ENCODE measurements at places on chromosomes 13 and 19.

- DNase-seq, result no peak
Observed at GRCh38 chr13:30619731-30620130, 2.0 kb downstream of the USPL1 start.

DNA sequence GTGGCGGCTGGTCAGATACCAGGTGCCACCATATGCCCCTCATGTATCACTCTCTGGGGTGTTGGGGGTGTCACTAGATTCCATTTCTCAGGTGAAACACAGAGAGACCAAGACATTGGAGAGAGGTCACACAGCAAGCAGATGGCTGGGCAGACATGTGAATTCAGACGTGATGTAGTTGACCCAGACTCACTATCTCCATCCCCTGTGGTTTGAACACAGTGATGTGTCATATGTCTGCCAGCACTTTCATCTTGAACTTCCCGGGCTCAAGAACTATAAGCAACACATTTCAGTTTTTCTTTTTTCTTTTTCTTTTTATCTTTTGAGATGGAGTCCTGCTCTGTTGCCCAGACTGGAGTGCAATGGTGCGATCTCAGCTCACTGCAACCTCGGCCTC lies 16.1 kb upstream of the UPF1 start:
- no peak for DNase-seq

DNA sequence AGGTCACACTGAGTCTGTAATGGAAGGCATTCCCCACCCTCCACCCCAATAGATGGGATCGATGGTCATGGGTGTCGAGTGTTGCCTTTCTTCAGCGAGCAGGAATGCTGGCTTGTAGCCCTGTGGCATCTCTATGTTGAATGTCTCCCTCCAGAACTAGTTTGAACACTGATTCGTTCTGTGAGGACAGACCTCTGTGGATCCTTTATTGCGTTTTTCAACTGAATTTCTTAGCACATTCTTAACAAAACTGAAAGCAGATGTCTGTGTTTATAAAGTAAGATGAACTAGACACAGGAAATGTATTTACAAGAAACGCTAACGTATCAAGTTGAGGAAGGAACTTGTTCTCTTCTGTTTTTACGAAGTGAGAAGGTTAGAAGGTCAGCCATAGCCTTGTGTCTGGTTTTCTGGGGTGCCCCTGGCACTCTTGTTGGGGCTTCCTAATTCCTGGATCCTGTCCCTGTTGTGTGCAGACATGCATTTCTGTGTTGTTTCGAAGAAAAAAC lies 36.8 kb upstream of the TM9SF2 start:
- no peak for DNase-seq

GRCh38 chr19:48154003-48154402 lies 16.1 kb downstream of the LIG1 start:
- DNase-seq, result no peak

DNA sequence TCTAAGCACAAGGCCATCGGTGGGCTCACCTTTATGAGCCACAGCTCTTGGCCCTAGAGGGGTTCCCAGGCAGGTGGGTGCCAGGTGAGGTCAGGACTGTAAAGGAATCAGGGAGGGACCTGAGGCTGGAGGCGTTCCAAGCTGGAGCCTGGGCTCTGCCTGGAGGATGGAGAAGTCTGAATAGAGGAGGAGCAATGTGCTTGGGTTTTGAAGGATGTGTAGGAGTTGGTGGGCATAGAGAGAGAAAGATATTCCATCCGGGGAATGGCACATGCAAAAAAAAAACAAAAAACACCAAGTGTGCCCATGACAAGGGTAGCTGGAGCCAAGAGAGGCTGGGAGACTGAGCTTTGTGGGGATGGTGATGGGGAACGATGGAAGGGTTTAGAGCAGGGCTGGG lies 2.4 kb downstream of the GRIN3B start:
- no peak for DNase-seq

DNA sequence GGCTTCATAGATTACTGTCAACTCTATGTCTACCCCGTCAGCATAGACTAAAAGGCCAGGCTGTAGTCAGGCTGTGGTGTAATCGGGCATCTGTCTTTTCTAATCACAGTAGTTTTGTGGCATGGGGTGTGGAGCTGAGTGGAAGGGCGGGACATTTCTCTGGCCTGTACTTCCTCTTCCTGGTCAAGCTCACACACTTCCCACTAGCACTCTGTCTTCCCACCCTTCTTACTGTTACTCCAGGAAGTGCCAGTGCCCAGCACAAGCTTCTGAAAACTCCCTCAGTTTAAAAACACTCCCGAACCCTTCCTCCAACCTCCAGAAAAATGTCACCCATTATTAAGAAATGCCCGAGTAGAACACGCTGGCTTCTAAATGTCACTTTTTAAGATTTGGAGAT lies 229.8 kb downstream of the KLF5 start:
- no peak for DNase-seq

DNA sequence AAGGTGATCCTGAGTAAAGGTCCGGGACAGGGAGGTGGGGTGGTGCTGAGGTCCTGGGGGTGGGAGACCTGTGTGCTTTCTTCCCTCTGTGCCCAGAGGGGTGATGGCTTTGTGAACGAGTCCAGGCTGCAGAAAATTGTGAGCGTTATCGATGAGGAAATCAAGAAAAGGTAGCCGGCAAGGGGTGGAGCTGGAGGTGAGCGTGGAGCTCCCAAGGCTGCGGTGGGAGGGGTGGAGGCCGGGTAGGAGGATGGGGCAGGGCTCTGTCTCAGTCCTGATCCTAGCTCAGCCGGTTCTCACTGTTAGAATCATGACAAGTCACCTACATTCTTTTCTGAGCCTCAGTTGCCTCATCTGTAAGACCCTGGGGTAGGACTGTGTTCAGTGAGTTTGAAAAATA lies 4.0 kb downstream of the SELENOV start:
- no peak for DNase-seq

DNA sequence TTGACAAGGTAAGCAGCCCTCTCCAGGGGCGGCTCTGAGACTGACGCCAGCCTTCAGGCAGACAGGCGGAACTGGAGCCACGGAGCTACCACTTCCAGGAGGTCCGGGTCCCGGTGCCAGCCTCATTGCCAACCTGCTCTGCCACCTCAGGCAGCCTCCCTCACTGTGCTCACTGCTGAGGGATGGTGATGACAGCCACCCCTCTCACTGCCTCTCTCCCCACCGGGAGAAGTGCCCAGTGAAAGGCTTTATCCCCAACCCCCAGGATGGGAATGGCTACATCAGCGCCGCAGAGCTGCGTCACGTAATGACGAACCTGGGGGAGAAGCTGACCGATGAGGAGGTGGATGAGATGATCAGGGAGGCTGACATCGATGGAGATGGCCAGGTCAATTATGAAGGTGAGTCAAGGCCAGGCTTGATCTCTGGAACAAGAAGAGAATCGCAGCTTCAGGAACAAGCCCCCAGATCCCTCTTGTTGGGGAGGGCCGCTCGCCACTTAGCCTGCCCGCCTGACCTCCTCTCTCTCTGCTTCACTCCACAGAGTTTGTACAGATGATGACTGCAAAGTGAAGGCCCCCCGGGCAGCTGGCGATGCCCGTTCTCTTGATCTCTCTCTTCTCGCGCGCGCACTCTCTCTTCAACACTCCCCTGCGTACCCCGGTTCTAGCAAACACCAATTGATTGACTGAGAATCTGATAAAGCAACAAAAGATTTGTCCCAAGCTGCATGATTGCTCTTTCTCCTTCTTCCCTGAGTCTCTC lies 7.6 kb downstream of the CALM3 start:
- no peak for DNase-seq

DNA sequence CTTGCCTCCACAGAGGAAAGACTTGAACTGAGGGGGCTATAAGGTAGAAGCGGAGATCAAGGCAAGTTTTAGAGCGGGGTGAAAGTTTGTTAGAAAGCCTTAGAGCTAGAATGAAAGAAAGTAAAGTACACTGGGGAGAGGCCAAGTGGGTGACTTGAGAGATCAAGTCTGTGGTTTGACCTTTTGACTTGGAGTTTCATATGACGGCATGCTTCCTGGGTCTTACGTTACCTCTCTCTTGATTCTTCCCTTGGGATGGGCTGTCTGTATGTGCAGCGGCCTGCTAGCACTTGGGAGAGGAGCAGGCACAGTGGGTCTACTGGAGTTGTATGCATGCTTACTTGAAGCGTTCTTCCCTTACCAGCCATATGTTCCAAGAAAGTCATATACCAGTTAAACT lies 1768.5 kb downstream of the PCDH9 start:
- DNase-seq, result no peak

DNA sequence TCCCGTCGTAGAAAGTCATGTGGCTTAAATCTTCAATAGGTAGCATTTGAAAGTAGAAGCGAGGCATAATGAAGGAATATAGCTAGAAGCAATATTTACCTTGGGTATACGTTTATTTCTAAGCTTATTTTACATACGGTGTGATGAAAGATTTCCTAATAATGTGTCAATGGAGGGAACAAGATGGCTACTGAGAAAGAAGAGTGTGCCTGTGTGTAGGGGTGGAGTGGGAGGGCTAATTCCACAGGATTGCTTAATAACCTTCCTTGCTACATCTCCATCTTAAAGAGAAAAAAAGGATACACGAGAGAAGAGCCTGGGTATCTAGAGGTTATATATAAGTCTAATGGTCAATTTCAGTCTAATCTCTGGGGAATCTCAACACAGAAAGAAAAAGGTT lies 2.0 kb downstream of the SPART start:
- no peak for DNase-seq

Measured in activated T-helper 1 cell treated with Interleukin-2 at 50 U/mL for 16 hours (primary cell).